HEK293T (cell line): ENCODE measurements at places on chromosomes 16 and 17.

- DNase-seq: no peak
Measured at GRCh38 chr16:86818671-86819532, 240.6 kb downstream of the FOXL1 start.

DNA sequence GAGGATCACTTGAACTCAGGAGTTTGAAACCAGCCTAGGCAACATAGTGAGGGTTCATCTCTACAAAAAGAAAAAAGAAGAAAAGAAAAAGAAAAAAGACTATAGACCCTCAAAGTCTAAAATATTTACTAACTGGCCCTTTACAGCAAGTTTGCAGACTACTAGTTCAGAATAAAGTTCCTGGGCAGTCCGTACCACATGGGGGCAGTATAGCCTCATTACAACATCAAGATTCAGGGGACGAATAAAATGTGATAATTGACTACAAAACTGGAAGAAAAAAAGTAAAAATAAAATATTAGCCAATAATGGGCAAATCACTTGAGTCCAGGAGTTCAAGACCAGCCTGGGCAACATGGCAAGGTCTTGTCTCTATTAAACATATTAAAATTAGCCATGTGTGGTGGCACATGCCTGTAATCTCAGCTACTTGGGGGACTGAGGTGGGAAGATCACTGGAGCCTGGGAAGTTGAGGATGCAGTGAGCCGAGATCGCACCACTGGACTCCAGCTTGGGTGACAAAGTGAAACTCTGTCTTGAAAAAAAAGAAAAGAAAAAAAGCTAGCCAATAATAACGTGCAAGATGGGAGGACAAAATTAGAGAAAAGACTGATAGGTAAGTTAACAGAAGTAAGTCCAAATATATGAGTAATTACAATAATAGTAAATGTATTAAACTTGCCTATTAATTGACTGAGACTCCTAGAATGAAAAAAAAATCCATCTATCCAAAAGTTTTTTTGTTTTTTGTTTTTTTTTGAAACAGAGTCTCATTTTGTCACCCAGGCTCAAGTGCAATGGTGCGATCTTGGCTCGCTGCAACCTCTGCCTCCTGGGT is 129.4 kb upstream of the SEC14L1 start:
- DNase-seq: no peak

DNA sequence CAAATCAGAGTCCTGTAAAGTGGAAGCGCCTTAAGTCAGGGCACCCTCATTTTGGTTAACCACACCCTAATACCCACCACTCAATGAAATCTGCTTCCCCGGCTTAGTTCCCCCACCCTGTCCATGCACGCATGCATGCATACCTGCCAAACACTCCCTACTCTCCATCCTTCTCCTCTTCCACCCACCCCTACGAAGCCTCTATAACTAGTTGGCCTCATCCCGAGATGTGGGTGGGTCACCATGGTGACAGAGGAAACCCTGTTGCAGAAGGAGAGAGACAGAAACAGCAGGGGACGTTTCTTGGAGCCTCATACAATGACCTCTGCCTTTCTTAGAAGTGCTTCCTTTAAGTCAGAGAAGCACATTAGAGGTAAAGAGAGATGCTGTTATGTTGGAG is 46.8 kb upstream of the DNAH9 start:
- no peak for DNase-seq

GRCh38 chr17:1169221-1169928 is 10.4 kb downstream of the ABR start:
- no peak for DNase-seq

DNA sequence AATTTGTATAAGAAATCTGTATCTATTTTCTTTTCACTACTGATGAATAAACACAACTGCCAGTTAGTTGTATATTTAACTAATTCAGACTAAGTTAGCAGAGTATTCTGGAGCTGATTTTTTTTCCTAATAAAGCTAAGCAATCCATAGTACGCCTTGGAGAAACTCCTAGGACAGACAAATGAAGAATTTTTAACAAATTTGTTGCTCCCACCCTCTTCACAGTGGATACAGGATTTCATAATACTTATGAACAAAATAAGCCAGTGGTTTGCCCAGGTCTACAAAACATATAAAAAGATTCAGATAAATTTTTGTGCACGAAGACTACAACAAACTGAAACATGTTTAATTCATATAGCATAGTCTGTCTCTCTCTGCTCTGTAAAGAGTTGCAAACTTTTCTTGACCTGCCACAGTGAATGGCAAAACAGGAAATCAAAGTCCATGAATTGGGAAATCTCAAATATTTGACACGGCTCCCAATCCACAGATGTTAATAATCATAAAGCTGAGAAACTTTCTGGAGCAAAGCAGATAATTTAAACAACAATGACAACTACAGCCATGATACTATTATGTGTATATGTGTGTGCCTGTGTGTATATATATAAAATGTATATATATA is 594 bp upstream of the ABCA6 start:
- no peak for DNase-seq

GRCh38 chr17:63930951-63931575 is 1.1 kb downstream of the CD79B start:
- no peak for DNase-seq

DNA sequence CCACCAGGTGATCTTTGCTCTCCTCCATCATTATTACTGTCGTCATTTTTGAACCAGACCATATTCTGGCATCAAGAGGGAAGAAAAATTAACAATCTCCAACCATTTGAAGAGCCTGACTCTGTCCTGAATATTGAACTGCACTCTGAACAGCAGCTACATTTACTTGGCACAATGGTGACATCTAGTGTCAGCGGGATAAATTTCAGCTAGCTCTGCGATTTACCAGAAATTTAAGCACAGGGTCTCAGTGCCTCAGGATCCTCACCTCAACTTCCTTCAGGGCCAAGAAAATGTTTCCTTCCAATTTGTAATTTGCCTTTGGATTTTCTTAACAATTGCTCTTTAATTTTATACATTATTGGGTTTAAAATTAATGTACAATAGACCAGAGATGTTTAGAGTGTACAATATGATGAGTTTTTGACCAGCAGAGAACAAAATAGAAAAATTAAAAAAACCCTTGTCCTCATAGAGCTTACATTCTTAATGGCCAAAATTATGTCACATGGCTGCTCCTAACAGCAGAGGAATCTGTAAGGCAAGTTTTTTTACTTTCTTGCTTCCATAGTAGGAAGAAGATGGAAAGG is 10.7 kb upstream of the ZNF19 start:
- DNase-seq: peak; percentile 70

DNA sequence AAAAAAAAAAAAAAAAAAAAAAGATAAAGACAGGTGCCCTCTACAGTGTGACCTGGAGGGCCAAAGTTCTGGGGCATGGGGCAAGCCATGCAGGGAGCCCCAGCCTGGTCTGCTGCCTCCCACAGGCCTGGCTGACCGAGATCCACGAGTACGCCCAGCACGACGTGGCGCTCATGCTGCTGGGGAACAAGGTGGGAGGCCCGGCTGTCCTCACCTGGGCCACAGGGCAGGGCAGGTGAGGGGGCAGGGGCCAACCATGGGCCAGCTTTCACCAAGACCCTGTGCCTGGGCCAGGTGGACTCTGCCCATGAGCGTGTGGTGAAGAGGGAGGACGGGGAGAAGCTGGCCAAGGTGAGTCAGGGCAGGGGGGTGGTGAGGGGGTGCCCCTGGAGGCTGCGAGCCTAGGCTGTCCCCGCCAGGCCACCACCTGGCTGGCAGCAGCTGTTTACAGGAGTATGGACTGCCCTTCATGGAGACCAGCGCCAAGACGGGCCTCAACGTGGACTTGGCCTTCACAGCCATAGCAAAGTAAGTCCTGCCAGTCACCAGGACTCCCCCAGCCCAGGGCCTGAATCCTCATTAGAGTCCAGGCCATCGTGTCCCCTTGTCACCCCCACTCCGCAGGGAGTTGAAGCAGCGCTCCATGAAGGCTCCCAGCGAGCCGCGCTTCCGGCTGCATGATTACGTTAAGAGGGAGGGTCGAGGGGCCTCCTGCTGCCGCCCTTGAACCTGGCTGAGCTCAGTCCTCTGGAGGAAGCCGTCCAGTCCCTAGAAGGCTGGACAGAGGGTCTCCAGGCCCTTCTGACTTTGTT is 2.7 kb upstream of the TRAF7 start:
- DNase-seq: no peak

- peak; percentile 67 for DNase-seq
Measured at GRCh38 chr17:64133546-64134215, 3.7 kb upstream of the ERN1 start.

DNA sequence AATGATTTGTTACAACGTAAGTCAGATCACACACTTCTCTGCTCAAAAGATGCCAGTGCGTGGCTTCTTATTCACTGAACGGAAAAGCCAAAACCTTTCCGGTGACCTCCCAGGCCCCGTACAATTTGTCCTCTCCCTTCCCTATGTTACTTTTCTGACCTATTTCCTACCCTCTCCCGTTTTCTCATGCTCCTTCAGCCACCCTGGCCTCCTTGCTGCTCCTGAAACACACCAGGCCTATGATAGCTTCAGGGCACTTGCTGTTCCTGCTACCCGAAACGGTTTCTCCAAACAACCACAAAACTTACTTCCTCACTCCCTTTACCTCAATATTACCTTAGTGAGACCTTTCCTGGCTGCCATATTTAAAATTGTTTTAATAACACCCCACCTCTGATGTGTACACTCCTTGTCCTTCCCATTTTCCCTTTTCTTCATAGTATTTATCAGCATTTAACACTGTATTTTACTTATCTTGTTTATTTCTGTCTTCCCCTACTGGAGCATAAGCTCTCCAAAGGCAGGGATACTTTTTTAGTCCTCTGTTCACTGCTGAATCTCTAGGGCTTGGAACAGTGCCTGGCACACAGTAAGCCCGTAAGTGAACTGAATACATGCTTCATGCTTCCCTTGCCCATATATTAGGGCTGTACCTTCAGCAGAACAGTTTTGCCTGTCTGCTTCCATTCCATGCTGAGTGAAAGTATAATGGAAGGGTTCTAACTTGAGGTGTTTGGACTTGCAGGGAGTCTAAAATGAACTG is 10.9 kb upstream of the ARL2BP start:
- no peak for DNase-seq

- no peak for DNase-seq
Measured at GRCh38 chr16:83552228-83552627, 255.6 kb upstream of the HSBP1 start.

GRCh38 chr17:16158714-16159113 is 56.6 kb downstream of the NCOR1 start:
- no peak for DNase-seq

DNA sequence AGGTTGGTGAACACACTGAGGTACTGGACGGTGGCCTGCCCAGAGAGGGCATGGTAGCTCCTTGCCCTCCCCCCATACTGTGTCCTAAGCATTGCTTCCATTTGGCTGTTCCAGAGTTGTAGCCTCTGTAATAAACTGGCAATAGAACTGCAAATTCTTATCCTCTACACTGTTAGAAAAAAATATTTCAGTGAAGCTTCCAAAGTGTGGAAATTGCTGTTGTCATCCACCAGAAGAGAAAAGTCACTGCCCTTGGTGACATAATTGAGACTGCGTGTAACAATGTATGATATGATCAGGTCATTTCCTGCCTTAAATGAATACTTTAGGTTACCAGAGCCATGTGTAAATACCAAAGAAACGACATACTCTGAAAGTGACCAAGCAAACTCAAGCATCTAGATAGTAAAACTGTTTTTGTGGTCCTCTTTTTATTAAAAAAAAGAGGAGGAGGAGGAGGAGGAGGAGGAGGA is 65.9 kb downstream of the CEP95 start:
- no peak for DNase-seq

GRCh38 chr17:1629504-1630310 is 1.1 kb upstream of the SLC43A2 start:
- DNase-seq: peak; percentile 49

DNA sequence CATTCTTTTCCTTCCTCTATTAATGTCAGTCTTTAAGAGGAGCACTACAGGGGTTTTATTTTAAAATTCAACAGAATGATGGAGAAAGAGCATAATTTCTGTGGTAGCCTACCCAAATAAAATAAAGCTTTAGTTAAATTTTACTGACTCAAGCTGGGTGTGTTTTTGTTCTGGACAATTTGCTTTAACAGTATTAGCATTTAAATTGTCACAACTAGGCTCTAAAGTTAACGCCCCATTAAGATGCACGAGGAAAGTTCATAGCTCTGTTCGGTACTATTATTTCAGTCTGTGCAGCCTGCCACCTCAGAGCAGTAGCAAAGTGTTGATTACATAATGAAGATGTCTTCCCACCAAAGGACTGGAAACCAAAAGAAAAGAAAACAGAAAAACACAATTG is 52.0 kb downstream of the CDK12 start:
- no peak for DNase-seq

- DNase-seq: no peak
Measured at GRCh38 chr17:31321481-31321880, at the start of gene EVI2A. Gene EVI2A, minus strand, starts transcription at chr17:31321622. Its CDS starts 2,609 bp downstream, at chr17:31319013.

GRCh38 chr16:47037396-47037745 is 63.9 kb upstream of the DNAJA2 start:
- DNase-seq: peak; percentile 42

DNA sequence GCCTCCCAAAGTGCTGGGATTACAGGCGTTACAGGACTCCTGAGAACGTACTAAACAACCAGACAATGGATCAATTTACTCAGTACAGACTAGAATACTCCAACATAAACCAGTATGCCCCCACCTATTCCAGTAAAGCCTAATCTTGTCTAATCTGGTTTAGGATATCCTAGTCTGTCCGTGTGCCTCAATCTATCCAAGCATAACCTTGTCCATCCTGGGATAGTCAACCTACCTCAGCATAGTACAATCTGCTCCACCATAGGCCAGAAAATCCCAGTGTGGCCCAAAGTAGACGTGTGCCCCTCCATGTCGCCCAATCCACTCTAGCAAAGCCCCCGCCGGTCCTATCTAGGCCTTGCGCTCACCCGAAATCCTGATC is 625 bp downstream of the DVL2 start:
- no peak for DNase-seq

DNA sequence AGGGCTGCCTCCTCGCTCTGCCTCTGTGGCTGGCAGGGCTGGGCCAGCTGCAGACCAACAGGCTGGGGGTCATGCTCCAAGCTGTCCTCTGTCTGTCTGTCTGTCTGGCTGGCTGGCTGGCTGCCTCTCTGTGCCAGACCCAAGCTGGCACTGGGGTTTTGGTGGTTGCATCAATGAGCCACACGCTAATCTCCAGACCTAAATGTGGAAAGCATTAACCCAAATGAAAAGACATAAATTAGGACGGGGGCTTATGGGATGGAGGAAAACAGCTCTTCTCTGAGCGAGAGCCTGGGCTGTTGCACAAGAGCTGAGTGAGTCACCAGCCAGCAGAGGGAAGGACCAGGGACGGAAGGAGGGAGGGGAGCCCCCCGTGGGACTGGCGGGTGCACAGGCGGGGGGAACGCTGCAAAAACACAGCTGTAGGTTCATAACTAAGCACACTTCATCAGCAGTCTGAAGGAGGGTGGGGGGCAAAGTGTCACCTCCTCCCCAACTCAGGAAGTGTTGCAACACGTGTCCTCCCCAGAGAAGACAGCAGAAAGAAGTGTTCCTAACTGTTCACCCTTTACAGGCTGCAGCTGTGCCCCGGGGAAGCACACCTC is 83.4 kb downstream of the GAS7 start:
- DNase-seq: no peak

GRCh38 chr16:608019-608418 is 18.2 kb downstream of the RAB40C start:
- no peak for DNase-seq

- DNase-seq: no peak
Measured at GRCh38 chr16:9192746-9193145, 101.3 kb downstream of the HAPSTR1 start.
